SHP77 treated with DMSO at 0.1 percent for 48 hours (cell line): ENCODE measurements at places on chromosomes 7 and 10.

- DNase-seq, result no peak
Measured at GRCh38 chr10:117504562-117504961, 38.0 kb upstream of the EMX2 start.

DNA sequence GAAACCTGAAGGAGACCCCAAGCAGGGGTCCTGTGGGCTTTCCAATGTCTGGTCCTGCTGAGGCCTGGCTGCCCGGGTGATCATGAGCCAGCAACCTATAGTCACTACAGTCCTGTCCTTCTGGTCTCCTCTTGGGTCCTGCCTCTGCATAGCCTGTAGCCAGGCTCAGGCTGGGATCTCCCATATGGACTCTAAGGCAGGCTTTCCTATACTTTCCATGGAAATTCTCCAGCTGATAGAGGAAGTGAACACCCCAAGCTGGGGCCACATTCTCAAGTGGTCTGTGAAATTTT, 26.4 kb downstream of the ANXA8 start:
- DNase-seq, result no peak

DNA sequence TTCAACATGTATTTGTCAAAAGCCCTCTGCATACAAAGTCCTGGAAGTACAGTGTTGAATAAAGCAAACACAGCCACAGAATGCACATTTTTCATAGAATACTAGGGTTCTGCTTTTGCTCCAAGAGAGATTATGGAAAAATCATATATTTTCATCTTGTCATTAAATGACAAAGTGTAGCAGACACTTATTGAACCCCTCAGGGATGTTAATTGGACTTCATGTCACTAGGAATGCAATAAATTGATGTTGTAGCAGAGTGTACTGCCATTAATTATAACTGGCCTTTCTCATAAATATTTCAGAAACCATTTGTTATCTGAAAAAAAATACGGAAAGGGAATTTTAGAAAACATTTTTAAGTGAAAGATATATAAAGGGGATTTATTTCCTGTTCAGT, 64.5 kb upstream of the TAC1 start:
- no peak for DNase-seq

DNA sequence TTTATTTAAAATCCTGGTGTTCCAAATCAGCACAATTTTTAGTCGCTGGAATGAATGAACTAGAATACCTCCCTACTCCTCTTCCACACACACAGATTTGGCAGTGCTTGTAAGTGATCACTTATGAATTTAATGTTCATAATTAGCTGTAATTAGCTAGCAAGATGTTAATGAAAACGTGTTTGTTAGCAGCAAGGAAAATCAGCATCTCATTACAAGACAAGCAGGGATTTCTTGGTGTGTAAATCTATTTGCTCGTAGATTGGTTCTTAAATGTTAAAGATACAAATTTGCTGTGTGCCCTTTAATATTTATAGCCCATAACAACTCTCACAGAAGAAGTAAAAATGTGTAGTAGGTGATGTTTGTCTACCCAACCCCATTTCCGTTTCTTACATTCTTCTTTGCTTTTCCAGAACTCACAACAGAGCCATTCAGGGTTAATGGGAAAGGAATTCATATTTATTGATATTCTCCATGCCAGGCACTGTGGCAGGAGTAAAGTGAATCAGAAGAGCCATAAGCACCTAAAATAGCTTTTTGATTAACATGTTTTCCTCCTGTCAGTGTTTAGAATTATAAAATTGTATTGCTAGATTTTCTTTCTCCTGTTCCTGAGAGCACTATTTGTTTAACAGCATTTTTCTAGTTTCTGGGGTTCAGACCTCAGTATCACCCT, 49.6 kb downstream of the SEMA3C start:
- no peak for DNase-seq

DNA sequence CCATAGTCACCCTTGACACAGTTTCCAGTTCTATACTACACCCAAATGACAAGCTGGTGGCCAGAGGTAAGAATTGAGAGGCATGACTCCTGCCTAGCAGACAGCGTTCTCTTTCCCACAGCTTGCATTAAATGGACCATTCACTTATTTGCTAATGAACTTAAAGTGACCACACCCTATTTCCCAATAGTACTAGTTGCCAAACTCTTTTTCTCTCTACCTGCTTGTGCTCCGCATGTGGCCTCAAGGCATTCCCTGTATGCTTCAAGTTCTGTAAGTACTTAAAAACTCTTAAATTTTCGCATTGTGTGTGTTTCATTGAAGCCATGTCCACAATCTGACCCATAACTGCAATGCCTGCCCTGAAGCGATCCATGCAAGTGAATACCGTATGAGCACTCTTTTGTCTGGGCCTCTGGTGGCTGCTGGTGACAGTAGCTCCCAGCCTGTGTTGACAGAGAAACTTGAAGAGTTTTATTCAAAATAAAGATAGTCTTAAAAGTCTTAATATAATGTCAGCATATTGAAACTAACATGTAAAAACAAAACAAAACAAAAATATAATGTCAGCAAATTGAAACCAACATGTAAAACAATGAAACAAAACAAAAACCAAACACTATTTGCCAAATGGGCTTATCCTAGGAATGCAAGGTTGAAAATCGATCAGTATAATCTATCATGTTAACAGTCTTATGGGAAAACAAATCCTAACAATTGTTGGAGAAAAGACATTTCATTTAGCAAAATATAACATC, 73.6 kb downstream of the CCSER2 start:
- no peak for DNase-seq

GRCh38 chr10:77770868-77771175, 133.2 kb upstream of the KCNMA1 start:
- no peak for DNase-seq

DNA sequence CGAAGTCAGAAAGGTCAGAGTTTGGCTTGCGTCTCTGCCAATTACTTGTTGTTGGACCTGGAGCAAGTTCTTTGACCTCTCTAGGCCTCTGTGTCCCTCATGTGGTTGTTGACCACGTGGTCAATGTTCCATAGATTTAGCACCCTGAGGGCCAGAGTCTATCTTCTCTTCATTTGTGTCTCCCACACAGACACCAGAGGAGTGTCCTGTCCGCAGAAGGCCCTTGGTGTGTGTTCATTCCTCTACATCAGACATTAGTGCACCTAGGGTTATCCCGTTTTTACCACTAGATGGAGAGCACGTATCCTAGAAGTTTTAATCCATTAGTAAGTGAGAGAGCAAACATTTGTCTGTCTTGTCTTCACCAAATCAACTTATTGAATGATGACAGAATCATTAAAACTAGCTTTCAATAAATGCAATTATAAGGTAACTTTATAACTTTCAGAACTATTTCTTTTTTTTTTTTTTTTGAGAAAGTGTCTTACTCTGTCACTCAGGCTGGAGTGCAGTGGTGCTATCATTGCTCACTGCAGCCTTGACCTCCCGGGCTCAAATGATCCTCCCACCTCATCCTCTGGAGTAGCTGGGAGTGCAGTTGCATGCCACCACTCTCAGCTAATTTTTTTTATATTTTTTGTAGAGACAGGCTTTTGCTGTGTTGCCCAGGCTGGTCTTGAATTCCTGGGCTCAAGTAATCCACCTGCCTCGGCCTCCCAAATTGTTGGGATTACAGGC, 122.5 kb upstream of the ANKRD1 start:
- DNase-seq, result no peak

GRCh38 chr7:151896486-151896885, 19.6 kb upstream of the PRKAG2 start:
- no peak for DNase-seq

DNA sequence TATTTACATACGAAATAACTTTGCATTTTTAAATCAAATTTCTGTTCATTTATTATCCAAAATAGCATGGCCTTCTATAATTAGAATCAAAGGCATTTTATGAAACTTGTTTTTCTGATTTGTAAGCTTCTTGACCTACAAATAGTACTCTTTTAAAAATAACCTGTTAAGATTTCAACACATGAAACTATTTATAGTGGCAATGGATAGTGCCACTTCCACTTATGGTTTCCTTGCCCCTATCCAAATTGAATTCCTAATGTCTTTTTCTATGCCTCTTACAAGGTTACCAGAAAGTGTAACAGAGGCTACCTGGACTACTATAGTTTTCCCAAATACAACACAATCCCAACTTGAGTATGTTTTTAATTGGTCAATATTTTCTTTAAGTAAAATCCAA, 263.5 kb downstream of the SEMA3D start:
- no peak for DNase-seq

GRCh38 chr7:154627646-154628290, 375.2 kb downstream of the PAXIP1 start:
- DNase-seq, result no peak

DNA sequence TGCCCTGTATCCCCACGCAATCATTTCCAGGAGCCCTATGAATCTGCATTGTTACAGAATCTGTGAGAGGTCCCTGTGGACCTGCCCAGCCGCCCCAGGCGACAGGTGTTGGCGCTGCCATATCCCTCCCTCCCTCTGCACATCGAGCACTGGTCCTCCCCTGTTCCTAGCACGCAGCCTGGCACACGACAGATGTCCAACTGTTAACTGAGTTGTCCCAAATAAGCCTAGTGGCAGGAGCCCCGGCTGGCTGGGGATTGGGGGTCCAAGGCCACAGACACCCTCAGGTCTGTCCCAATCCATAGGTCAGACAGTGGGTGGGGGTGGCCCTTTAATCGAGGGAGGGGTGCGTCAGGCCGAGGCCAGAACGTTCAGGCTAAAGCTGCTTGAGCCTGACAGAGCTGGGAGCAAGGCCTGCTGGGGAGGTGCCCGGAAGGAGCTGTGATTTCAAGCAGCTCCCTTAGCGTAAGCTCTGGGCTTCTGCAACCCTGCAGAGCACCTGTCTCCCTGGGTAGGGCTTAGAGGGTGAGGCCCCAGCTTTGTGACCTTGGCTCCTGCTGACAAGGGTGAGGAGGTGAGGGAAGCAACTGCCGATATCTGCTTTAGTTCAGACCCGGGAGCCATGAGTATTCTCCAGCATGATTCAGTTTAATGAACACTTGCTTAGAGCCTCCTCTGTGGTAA, 40.1 kb downstream of the ADRA2A start:
- DNase-seq, result no peak

GRCh38 chr7:5396542-5396941, 27.1 kb downstream of the TNRC18 start:
- peak; percentile 90 for DNase-seq

GRCh38 chr7:141375442-141375841, 175.8 kb upstream of the AGK start:
- no peak for DNase-seq

DNA sequence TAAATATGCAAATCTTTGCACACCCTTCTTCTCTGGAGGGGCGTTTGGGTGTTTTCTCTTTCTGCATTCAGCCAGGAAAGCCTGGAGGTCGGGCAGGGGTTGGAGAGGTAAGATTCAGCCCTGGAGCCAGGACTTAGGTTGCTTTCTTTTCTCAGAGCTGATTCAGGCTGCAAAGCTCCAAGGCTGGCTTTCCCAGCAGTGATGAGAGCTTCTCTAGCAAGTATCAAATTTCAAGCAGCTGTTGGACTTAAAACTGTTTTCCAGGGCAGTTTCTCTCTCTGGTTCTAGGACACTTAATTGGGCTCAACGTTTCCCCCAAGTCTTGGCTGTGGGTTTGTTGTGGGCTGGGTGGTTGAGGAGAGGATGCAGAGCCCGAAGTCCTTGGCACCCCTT, 608 bp downstream of the AKR1B10 start:
- DNase-seq, result no peak

- no peak for DNase-seq
Measured at GRCh38 chr7:102009628-102010027, 192.2 kb downstream of the CUX1 start.

DNA sequence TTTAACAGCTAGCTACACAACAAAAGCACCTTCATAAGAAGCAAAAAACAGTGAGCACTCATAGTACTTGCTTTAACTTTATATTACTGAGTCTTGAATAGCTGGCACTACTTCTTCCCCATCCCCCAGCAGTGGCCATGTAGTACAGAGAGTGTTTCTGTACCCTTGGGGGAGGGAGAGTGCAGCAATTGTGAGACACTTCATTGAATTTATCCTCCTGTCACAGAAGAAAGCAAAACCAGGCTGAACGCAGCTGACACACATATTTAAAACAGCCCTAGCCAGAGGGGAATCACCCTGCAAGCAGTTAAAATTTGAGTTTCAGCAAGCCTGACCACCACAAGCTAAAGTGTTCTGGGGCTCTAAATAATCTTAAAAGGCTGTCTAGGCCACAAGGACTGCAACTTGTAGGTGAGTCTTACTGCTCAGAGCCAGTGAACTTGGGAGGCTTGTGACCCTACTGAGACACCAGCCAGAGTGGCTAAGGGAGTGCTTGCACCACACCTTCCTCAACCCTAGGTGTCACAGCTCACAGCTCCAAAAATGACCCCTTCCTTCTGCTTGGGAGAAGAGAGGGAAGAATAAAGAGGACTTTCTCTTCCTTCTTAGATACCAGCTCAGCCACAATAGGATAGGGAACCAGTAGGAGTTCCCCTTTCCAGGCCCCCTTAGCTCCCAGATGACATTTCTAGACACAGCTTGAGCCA, 97.7 kb upstream of the MEOX2 start:
- no peak for DNase-seq

DNA sequence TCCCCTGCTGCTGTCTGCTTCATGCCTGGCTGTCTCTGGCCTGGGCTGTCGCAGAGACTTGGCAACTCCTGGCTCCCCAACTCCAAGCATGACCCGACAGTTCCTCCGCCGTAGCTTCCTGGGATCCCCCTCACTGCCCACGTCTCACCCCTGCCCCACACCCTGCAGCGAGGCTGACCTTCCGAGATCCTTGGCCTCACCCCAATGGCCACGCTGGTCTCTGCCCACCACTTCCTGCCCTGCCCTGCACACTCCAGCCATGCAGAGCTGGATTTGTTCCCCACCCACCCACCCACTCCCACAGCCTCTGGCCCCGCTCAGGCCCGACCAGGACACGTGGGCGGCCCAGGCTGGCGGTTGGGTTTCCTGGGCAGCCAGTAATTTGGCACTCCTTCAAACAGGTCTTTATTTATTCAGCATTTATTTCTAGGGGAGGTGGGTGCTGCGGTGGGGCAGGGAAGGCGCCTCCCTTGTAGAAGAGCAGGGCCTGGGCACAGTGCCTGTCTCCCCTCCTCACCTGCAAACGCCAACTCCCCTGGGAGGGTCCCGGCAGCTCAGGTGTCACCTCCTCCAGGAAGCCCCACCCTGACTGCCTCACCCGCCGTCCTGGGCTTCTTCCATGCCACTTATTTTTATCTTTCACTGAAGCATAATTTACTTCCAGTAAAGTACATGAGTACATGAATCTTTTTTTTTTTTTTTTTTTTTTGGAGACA, 25.5 kb downstream of the GTF2IRD1 start:
- no peak for DNase-seq
